CD4-positive, alpha-beta T cell (primary cell): ENCODE measurements at places on chromosomes 4 and X.

GRCh38 chrX:46630141-46630540 is 56.6 kb downstream of the CHST7 start:
- no peak for DNase-seq

DNA sequence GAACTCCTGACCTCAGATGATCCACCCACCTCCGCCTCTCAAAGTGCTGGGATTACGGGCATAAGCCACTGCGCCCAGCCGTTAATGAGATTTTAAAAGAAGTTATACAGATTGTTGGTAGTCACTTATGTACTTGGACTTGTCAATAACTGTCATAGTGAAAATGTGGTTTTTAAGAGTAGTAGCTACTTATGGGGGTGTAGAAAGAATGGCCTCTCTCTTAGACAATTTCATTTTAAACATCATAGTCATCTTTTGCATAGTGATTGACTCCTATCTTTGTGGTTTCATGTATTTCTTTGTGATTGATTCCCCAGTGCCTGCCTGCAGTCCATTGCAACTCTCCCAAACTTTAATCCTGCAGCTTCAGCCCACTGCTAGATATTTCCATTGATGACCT is 17.4 kb downstream of the FAM199X start:
- no peak for DNase-seq

DNA sequence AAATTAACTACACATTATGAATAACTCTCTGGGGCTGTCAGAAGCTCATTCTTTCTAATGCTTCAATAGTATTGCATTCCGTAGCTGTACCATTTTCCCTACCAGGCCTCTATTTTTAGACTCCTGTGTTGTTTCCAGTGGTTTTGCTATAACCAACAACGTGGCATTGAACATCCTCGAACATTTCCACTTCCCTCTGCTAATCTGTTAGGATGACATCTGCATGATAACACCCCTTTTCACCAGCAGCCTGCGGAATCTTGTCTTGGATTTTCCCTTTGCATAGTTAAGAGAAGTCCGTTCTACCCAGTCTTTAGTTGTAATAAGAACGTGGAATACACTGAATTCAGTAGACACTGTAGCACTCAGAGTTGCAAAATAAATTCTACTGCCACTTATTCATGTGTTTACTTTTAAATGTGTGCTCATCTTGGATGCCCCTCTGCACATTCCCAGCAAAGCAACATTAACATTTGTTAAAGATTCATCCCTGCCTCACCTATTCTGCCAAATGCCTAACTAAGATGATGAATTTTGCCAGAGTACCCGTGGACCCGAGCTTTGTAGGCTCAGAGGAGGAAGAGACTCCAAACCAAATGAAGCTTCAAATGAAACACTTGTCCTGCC is 55.6 kb downstream of the SEL1L3 start:
- DNase-seq, result no peak

DNA sequence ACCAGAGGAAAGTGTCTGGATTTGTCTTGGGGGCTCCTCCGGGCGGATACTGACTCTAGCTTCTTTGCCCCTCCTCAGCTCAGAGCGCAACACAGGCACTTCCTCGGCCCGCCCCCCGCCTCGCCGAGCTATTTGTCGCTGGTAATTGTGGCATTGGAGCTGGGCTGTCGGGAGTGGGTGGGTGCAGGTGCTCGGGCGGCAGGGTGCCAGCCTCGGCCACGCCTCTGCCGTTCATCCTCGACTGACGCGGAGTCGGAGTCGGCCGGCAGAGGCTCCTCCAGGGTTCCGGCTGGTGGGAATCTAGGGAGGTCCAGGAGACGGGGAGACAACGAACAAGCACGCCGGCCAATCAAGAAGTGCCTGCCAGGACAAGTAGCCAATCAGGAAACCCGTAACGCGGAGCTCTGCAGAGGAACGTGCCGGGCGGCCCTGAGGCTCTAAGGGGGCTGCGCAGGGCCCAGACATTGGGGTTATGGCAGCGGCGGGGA is 3.9 kb upstream of the SYN1 start:
- DNase-seq, result peak; percentile 65

- DNase-seq, result no peak
These were observed 367.5 kb upstream of the CTSO start for GRCh38 chr4:156321203-156321602.

DNA sequence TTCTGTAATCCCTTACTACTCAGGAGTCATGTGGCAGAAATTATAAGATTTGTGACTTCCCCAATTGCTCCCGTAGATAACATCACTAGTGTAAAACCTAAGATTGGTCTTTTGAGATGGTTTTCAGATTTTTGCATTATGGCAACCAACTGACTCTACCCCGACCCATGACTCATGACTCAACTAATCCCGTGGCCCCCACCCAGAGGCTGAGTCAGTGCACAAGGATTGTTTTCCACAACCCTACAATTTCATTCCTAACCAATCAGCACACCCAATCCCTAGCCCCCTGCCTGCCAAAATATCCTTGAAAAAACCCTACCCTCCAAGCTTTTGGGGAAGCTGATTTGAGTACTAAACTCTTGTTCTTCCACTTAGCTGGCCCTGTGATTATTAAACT is 109.4 kb upstream of the FAM9C start:
- no peak for DNase-seq

DNA sequence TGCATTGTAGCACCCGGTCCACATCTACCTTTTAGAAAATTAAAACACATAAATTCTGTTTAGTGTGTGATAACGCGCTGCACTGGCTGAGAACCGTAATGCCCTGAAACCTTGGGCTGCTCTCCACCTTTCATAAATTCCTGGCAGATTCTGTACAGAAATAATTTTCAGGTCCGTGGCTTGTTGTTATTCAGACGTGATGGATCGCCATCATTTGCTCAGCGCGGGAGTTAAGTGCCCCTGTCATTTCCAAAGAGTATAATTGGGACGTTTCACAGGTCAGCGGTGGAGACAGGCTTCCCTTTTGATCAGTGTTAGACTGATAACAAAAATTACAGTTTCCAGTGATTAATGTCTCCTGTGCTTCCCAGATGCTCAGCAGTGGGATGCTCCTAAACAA is 16.5 kb downstream of the UVSSA start:
- DNase-seq, result no peak

DNA sequence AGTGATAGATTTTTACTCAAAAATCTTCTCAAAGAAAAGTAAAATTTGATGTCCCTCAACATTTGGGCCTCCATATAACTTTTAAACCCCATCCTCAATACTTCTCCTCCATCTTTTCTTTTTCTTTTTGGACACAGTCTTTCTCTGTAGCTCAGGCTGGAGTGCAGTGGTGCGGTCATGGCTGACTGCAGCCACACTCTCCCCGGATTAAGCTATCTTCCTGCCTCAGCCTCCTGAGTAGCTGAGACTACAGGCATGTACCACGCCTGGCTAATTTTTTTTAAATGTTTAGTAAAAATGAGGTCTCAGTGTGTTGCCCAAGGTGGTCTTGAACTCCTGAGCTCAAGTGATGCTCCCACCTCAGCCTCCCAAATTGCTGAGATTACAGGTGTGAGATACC is 33.1 kb downstream of the KDM6A start:
- DNase-seq, result no peak

- DNase-seq, result no peak
These were observed 335.2 kb downstream of the TENM3 start for GRCh38 chr4:182578402-182578801.

- DNase-seq, result no peak
These were observed 20.1 kb downstream of the KIAA0232 start for GRCh38 chr4:6802626-6803025.

DNA sequence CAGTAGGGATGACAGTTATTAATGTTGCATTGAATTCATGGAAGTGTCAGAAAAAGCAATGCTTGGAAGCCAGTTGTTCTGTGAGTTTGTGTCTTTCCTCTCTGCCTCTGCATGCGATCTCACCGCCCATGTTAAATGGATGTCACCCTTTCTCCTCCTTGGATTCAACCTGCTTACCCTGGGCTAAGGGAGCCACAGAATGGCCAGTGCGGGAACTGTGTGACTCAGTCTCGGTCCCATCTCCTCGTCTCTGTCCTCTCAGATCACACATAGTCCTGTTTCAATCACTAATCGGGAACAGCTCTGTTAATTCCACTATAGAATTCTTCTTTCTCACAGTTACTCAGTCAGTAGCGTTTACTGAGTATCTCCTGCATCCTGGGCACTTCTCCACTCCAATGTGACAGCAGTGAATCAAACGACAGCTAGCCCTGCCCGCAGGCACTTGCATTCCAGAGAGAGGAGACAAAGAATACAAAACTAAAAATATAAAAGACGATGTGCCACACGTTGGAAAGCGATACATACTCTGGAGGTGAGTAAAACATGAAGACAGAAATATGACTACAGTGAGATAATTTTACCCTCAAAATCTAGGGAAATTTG is 53.6 kb upstream of the TLR3 start:
- DNase-seq, result no peak

GRCh38 chrX:13220916-13221315 is 98.9 kb downstream of the ATXN3L start:
- no peak for DNase-seq

GRCh38 chrX:45748369-45748774 is 547.7 kb upstream of the DIPK2B start:
- no peak for DNase-seq

DNA sequence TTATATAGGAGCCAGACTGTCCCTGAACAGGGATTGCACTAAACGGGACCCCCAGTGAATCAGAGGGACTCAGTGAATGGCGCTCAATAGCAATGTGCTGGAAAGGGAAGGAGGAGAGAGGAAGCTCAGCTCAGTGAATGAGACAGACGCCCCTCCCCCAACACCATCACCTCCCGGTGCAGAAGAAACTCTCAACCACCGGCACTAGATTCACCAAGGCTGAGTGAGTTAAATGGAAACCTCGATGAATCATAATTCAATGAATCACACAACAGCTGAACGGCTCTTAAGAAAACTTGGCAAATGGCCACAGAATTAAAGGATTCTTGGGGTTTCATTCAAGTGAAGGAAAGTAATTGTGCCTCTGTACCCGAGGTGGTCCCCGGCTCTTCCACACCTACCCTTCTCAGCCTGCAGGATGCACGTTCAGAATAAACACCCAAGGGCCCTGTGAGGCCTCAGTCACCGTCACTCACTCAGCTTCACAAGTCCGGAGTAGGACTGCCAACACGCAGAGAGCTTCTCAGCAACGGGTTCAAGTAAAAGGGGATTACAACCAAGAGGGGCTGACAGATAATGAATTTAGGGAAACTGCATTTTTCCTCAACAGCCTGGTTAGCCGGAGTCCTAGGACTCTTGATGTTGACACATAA is 29.3 kb downstream of the CRMP1 start:
- no peak for DNase-seq

- DNase-seq, result no peak
These were observed 200.3 kb downstream of the ANTXR2 start for GRCh38 chr4:79872738-79873137.

- DNase-seq, result no peak
These were observed 13.6 kb upstream of the BOD1L1 start for GRCh38 chr4:13641084-13641483.

- no peak for DNase-seq
These were observed 9.2 kb upstream of the MED28 start for GRCh38 chr4:17605236-17605635.

DNA sequence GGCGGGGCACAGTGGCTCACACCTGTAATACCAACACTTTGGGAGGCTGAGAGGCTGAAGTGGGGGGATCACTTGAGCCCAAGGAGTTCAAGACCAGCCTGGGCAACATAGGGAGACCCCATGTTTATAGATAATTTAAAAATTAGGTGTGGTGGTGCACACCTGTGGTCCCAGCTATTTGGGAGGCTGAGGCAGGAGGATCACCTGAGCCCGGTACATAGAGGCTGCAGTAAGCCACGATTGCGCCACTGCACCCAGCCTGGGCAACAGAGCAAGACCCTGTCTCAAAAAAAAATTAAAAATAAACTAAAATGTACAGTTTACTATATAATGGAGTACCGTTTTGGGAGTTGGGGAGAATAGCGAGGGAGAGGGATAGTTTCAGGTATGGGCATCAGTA is 4.2 kb downstream of the STAG2 start:
- no peak for DNase-seq

DNA sequence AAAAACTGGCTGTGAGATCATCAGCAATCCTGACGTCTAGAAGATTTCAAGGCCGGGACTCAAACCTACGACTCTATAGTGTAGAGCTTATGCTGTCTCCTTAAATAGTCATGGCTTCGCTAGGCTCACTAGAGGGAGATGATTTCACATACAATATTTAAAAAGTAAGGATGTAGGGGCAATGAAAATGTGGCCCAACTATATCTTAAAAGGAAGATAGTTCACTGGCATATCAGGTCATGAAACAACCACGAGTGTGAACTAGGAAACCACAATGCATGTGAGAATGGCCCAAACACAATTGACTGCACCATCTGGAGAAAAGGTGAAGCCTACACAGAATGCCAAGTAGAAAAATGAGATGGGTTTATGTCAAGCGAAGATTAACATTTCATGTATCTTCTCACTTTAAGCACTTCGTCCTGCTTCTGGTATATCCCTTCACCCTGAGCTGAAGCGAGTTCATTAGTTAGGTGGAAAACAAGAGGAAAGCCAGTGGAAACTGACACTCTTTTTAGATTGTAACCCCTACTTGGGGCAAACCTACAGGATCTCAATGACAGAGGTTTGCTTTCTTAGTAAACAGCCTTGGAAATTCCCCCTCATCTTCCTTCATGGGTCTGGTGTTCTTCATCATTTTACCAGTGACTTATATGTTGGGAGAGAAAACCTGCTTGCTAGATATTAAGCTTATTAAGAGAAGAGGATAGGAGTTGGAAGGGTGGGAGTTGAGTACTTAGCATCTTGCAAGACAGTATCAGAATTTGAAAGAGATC is 17.4 kb downstream of the FAM9C start:
- no peak for DNase-seq

DNA sequence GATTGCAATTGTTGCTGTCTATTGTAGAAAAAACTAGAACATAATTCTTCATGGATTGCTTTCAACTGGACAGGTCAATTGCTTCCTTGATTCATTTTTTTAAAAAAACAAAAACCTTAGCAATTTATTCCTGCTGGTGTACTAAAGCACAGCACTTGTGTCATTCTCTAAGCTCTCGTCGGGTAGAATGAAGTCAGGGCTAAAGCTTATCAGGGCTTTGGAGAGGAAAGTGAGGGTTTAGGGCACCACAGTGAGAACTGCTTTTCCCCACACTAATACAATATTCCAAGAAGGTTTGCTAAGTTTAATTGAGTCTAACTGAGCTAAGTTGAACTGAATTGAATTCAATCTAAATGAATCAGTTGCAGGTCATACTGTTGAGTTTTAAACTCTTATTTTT is 76.4 kb upstream of the TLR3 start:
- DNase-seq, result no peak

- DNase-seq, result no peak
These were observed 882.2 kb downstream of the STIM2 start for GRCh38 chr4:27742816-27743215.

DNA sequence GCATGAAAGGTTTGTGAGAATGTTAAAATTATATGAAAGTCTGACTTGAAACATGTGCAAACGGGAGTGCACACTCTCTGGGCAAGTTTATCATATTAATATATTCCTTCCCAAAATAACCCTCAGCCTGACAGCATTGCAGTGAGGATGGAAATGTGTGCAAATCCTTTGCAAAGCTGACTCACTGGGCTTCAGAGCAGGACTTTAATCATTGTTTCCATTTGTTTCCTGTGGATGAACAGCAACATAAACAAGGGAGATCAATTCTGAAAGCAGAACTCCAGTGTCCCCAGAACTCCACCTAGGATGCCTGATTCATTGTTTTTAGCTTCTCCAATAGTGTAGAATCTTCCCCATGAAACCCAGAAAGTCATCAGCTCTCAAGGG is 32.9 kb downstream of the SLC2A9 start:
- no peak for DNase-seq

GRCh38 chr4:72318421-72319170 is 250.4 kb downstream of the ADAMTS3 start:
- DNase-seq, result no peak

GRCh38 chr4:7052313-7052712 is 9.1 kb downstream of the TADA2B start:
- no peak for DNase-seq

GRCh38 chrX:5876984-5877596 is 351.6 kb downstream of the NLGN4X start:
- no peak for DNase-seq
